ENCODE measurements at places on chromosomes 2 and 18. TPM values are rescaled to one million over a fixed set of nuclear protein-coding genes. Genes with fewer than 3 reads are reported as not detected.

The KCTD1 gene
- total RNA-seq: 18.0 TPM

DNA sequence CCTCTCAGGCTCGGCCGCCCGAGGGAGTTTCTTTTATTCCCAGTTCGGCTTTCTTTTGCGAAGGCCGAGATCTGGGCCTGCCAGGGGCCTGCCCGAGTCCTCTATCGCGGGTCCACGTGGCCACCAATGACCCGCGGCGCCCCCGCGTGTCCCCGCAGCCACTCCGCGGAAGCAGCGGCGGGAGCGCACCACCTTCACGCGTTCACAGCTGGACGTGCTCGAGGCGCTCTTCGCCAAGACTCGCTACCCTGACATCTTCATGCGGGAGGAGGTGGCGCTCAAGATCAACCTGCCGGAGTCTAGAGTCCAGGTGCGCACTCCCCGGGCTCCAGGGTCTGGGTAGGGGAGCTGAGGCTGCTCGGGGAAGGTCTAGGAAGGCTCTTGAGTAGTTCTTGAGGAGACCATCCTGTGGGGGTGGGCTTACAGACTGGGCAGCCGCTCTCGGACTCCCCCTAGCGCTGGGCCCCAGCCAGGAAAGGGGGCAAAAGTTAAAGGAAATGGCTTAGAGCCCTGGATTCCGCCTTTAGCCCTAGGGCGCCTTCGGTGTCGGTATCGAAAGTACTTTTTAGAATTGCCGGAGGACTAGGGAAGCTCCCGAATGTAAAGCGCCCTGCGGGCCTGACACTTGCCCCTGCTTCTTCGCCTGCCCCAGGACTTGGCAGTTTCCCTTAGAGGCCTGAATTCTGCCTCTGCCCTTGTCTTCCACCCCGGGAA, 3.4 kb downstream of the OTX1 start:
- no peak for DNase-seq

DNA sequence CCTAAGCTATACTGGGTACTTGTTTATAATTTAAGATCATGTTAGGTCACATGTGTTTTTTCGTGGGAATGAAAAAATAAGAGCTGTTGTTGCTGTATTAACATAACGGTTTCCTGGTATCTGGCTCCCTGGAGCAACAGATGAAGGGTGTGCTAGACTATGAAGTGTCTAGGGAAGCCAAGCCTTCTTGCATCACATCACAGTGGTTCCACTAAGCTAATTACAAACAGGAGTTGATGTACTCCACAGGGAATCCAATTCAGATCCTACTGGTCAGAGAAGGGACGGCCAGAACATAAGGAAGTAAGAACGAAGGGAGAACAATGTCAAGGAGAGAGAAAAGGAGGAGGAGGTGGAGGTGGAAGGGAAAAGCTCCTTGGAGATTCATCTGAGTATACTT, 193.0 kb upstream of the CYP26B1 start:
- no peak for DNase-seq

DNA sequence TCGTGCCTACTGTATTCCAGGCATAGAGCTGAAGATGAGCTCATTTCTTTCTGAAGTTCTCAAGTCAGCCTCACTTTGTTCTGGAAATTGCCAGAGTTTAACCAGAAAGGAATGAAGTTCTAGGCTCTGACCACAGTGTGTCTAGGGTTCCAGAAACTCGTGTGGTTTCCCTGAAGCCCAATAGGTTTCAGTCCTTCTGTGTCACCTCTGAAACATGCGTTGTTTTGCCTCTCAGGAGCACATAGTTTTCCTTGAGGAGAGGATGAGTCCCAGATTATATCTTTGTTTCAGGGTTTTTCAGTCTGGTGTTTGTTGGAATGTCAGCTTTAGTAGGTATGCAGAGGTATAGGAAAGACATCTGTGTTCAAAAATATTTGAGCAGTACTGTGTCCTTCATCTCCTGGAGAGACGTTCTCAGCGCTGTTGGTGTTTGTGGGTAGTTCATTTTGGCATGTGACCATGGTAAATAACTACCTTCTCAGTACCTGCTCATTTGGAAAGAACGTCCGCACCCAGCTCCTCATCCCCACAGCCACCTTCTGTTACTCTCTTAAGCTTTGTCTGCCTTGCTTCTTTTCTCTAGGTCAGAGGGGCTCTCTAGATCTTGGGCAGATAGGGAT, 56.6 kb downstream of the RALBP1 start:
- peak; percentile 17 for DNase-seq

- no peak for DNase-seq
Observed at GRCh38 chr18:57353137-57353939, 981 bp downstream of the ST8SIA3 start.

DNA sequence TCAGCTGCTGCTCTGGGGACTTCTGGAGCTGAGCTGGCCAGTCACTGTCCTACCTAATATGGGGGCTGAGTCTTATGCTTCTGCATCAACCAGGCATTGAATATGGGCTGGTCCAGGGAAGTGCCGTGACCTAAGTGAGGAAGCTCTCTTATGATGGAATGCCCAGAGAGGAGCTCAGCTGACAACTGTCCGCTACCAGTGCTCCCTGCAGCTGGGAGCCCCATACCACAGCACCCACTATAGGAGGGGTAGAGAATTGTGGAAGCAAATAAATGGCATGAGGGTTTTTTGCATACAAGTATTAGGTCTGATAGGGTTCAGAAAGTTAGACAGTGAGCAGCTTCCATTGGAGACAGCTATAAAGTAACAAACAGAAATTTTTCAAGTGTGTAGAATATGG, 4.5 kb downstream of the TIMM21 start:
- no peak for DNase-seq

DNA sequence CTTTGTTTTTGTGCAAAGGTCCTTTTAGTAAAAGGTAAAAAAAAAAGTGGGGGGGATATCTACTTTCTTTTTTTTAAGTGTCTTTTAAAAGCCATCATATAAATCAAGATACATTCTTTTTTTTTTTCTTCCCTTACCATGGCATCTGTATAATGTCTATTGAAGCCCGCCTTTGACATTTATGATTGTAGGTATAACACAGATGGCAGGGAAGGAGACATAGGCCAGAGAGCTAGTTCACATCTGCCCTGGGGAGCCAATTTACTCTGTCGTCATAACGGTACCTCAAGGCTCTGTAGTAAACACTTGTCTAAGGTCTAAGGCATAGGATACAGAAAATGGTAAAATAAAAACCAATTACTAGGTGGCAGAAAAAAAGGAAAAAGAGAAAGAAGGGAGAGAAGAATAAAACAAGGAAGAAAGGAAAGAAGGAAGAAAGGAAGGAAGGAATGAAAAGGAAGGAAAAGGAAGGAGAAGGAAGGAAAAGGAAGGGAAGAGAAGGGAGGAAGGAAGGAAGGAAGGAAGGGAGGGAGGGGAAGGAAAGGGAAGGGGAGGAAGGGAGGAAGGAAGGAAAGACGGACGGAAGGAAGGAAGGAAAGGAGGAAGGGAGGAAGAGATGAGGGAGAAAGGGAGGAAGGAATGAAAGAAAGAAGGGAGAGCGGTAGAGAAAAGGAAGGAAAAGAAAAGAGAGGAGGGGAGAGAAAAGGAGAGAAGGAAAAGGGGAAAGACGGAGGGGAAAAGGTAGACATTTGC, 343.5 kb downstream of the RBM43 start:
- DNase-seq: no peak

- DNase-seq: no peak
Observed at GRCh38 chr18:32846896-32847295, 74.1 kb upstream of the KLHL14 start.

Measured in M059J (cell line).